ENCODE measurements at places on chromosomes 7 and 10. TPM values are rescaled to one million over a fixed set of nuclear protein-coding genes. Genes with fewer than 3 reads are reported as not detected.

- peaks cover 1% of the 10 kb centered on the region for H3K27me3 ChIP-seq
- DNase-seq = no peak
- H3K36me3 ChIP-seq = no peaks in the 10 kb centered on the region
- H3K4me3 ChIP-seq = no peak overlapping the region
Observed at GRCh38 chr7:20826243-20826642, 39.6 kb upstream of the SP8 start.

GRCh38 chr10:31102421-31102820 is 70.8 kb upstream of the ZNF438 start:
- H3K27me3 ChIP-seq = peaks cover 2% of the 10 kb centered on the region
- H3K4me3 ChIP-seq = no peak overlapping the region
- H3K36me3 ChIP-seq = no peaks in the 10 kb centered on the region
- peaks cover 24% of the 10 kb centered on the region for H3K4me1 ChIP-seq

TMEM229A gene
- not detected for total RNA-seq

DUSP5 gene
- 50.8 TPM for total RNA-seq

- no peak for DNase-seq
- no peaks in the 10 kb centered on the region for H3K27me3 ChIP-seq
- H3K4me1 ChIP-seq = peaks cover 20% of the 10 kb centered on the region
- no peak overlapping the region for H3K4me3 ChIP-seq
- H3K36me3 ChIP-seq = no peaks in the 10 kb centered on the region
- no peak overlapping the region for H3K27ac ChIP-seq
Observed at GRCh38 chr7:36281945-36282717, 107.5 kb upstream of the ANLN start.

- H3K4me3 ChIP-seq = no peak overlapping the region
- no peak for DNase-seq
- H3K36me3 ChIP-seq = no peaks in the 10 kb centered on the region
- no peak overlapping the region for H3K27ac ChIP-seq
- no peaks in the 10 kb centered on the region for H3K27me3 ChIP-seq
- peaks cover 4% of the 10 kb centered on the region for H3K4me1 ChIP-seq
Observed at GRCh38 chr7:47877336-47877735, 70.9 kb downstream of the PKD1L1 start.

GRCh38 chr10:96967847-96968246 is 135.7 kb downstream of the LCOR start:
- no peaks in the 10 kb centered on the region for H3K27me3 ChIP-seq
- H3K4me1 ChIP-seq = peaks cover under 1% of the 10 kb centered on the region
- no peak overlapping the region for H3K4me3 ChIP-seq
- H3K27ac ChIP-seq = no peak overlapping the region

DNA sequence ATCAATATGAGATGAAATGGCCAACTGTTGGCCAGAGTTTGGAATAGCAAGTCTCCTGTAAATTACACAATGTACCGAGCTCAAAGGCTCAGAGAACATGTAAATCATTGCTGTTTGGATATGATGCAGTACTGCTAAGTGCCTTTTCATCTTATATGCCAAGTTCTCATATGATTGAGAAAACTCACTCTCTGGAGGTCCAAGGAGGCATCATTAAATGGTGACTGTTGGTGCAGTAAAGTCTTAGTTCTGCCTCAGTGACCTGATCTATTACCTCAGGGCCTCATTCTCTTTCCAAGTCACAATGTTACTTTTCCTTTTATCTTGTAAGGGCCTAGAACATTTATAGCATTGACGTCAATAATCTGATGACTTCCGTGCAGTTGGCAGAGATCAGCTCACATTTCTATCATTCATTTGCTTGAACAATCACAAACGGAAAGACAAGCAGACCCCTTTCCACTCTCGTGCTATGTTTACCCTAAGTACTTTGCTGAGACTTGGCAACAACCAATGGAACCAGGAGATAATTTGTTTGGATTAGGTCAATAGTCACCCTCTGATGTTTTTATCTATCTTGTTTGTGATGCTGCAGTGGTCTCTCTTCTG is 32.6 kb upstream of the PDK4 start:
- H3K36me3 ChIP-seq = no peaks in the 10 kb centered on the region
- H3K27me3 ChIP-seq = peaks cover 2% of the 10 kb centered on the region
- no peak overlapping the region for H3K4me3 ChIP-seq
- DNase-seq = no peak
- no peak overlapping the region for H3K27ac ChIP-seq

SPDYE2B gene
- not detected for total RNA-seq

- H3K4me1 ChIP-seq = no peaks in the 10 kb centered on the region
- H3K27ac ChIP-seq = no peak overlapping the region
- DNase-seq = no peak
- no peaks in the 10 kb centered on the region for H3K36me3 ChIP-seq
- peaks cover 8% of the 10 kb centered on the region for H3K27me3 ChIP-seq
- no peak overlapping the region for H3K4me3 ChIP-seq
Observed at GRCh38 chr10:96360766-96361165, 2.0 kb upstream of the OPALIN start.

ACBD5 gene
- total RNA-seq = 17.0 TPM

CDHR1 gene
- 2.4 TPM for total RNA-seq

DNA sequence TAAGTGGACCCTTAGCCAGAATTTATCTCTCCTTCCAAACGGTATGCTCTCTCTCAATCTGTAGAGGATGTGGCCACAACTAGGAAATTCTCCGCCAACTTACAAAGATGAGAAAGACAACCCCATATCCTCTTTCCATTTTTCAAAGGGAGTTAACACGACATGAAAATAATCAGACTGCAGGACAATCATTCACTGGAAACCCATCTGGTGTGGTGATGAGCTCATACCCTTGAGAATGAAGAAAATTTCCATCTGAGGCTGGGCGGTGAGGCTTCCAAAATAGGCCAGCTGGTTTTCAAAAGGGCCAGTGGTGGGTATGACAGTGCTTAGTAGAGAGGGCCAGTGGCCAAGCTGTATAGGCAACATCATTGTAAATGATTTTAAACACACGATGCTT is 369.6 kb downstream of the FRMD4A start:
- no peak for DNase-seq
- H3K27ac ChIP-seq = no peak overlapping the region
- H3K4me1 ChIP-seq = peaks cover 11% of the 10 kb centered on the region
- H3K36me3 ChIP-seq = no peaks in the 10 kb centered on the region
- H3K27me3 ChIP-seq = peaks cover 3% of the 10 kb centered on the region

DNA sequence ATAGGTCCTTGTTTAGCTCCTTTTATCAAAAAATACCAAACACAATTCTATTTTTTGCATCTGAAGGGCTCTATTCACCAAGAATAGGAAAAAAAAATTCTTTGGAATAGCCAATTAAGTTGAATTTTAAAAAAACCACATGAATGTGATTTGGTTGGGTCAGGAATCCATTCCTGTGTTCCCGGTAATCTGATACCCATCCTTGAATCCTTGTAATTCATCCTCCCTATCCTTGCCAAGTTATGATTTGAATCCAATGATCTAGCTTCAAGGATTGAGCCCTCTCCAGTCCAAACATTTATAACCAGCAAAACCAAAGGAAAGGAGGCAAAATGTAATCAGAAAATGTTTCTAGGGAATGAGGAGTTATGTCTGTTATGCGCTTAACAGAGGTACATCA is 86.6 kb downstream of the CFAP58 start:
- H3K36me3 ChIP-seq = no peaks in the 10 kb centered on the region
- H3K27me3 ChIP-seq = no peaks in the 10 kb centered on the region
- no peaks in the 10 kb centered on the region for H3K4me1 ChIP-seq

GRCh38 chr10:74898201-74898976 is 72.0 kb downstream of the KAT6B start:
- H3K27ac ChIP-seq = peak overlapping the region; percentile 80
- H3K27me3 ChIP-seq = no peaks in the 10 kb centered on the region
- H3K4me3 ChIP-seq = peak overlapping the region; percentile 28
- peaks cover 7% of the 10 kb centered on the region for H3K36me3 ChIP-seq
- H3K4me1 ChIP-seq = peaks cover 53% of the 10 kb centered on the region

ASZ1 gene
- total RNA-seq = not detected

- DNase-seq = no peak
- peaks cover 3% of the 10 kb centered on the region for H3K27me3 ChIP-seq
- H3K27ac ChIP-seq = no peak overlapping the region
- H3K4me3 ChIP-seq = no peak overlapping the region
- no peaks in the 10 kb centered on the region for H3K36me3 ChIP-seq
Observed at GRCh38 chr7:116578526-116578925, 53.7 kb downstream of the CAV1 start.

SDHAF3 gene
- 43.0 TPM for total RNA-seq

DRGX gene
- total RNA-seq = not detected

ASB4 gene
- total RNA-seq = not detected

DNA sequence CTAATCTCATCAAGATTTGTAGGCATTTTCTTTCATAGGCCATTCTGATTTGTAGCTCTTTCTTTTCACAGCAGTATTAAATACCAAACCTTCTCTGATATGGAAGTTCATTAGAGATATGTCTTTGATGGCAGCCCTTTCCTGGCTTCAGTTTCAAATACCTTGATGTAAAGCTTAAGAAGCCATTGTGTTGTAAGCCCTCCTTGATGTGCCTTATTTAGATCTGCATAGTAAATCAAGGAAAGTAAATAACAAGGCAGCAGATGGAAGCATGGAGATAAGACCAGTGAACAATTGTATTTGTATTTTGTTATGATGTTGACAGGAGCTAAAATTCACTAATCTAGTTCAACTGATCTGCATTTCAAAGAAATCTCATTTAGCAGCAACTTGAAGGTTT is 234.9 kb upstream of the PPP1R3A start:
- no peak overlapping the region for H3K27ac ChIP-seq
- H3K4me1 ChIP-seq = no peaks in the 10 kb centered on the region
- no peaks in the 10 kb centered on the region for H3K36me3 ChIP-seq
- no peak for DNase-seq
- no peak overlapping the region for H3K4me3 ChIP-seq

THSD7A gene
- not detected for total RNA-seq

TMEM72 gene
- not detected for total RNA-seq

GRCh38 chr7:144513334-144513733 is 109.8 kb upstream of the NOBOX start:
- H3K27me3 ChIP-seq = no peaks in the 10 kb centered on the region
- H3K36me3 ChIP-seq = peaks cover 2% of the 10 kb centered on the region

SGCE gene
- total RNA-seq = not detected

DNA sequence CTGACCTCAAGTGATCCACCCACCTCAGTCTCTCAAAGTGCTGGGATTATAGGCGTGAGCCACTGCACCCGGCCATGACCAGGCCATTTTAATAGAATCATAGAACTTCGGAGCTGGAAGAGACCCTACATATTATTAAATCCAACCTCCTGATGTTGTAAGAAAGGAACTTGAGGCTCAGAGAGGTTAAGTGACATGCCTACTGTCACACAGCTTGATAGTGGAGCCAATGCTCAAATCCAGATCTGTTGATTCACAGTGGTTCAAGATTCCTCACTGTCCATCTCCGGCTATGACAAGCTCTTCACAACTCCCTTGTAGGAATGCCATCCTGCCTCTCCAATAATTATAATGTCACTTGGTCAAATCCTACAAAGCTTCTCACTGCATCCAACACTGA is 65.3 kb downstream of the MYOF start:
- H3K36me3 ChIP-seq = peaks cover 4% of the 10 kb centered on the region
- H3K27me3 ChIP-seq = no peaks in the 10 kb centered on the region
- no peak overlapping the region for H3K4me3 ChIP-seq
- H3K4me1 ChIP-seq = peaks cover 30% of the 10 kb centered on the region
- no peak for DNase-seq

DNA sequence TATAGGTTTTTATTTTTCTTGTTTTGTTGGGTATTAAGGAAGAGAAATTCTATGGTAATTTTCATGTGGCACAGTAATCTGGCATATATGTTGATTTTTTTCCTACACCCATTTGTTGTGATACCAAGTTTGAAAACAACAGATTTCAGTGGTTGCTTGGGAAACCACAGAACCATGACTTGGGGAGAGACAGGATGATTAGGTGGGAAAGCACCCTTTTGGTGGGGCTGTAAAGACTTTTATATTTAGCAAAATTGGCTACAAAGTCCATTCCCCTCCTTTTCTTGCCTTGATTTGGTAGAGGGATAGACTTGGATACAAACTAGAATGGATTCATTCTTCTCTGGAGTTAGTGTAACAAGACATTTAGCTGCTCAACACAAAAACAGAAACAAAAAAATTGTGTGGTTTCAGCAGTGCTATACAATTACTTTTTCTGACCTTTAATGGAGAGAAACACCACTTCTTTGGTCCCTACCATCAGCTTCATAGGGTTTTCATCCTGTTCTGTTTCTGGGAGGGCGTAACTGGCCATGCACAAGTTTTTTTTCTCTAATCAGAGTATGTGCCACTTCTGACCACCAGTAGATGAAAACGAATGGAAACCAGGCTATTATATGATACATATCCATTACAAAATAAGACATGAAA is 52.7 kb downstream of the FIGNL1 start:
- H3K27ac ChIP-seq = peak overlapping the region; percentile 88
- H3K36me3 ChIP-seq = peaks cover 86% of the 10 kb centered on the region
- no peak overlapping the region for H3K4me3 ChIP-seq
- H3K27me3 ChIP-seq = no peaks in the 10 kb centered on the region

SPDYE6 gene
- not detected for total RNA-seq

- peak; percentile 5 for DNase-seq
- no peaks in the 10 kb centered on the region for H3K36me3 ChIP-seq
- H3K27me3 ChIP-seq = peaks cover 10% of the 10 kb centered on the region
- no peaks in the 10 kb centered on the region for H3K4me1 ChIP-seq
Observed at GRCh38 chr10:51010977-51011376, 63.3 kb upstream of the PRKG1 start.

SPDYE1 gene
- total RNA-seq = not detected

DNA sequence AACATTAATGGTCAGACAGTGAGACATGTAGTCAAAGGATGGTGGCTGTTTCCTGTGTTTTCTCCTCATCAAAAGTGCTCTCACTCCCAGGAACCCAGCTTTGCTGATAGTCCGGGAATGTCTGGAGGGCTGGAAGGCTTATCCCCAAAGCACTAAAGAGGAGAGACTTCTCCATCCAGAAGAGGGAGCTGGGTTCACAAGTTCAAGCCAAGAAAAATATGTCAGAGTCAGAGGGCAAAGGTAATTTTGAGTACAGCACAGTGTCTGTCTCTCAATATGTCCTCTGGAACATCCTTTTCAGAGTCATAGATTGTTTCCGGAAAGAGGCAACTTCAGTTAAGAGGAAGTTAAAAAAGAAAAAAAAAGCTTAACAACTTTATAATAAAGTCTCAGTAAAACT is 281.5 kb upstream of the PHYHIPL start:
- peaks cover 2% of the 10 kb centered on the region for H3K27me3 ChIP-seq
- DNase-seq = no peak
- no peaks in the 10 kb centered on the region for H3K36me3 ChIP-seq
- no peak overlapping the region for H3K4me3 ChIP-seq
- H3K27ac ChIP-seq = no peak overlapping the region
- H3K4me1 ChIP-seq = no peaks in the 10 kb centered on the region

- DNase-seq = no peak
- H3K4me3 ChIP-seq = no peak overlapping the region
- no peak overlapping the region for H3K27ac ChIP-seq
Observed at GRCh38 chr7:145884716-145885514, 231.7 kb upstream of the CNTNAP2 start.

SLC12A9 gene
- total RNA-seq = 10.2 TPM

DNA sequence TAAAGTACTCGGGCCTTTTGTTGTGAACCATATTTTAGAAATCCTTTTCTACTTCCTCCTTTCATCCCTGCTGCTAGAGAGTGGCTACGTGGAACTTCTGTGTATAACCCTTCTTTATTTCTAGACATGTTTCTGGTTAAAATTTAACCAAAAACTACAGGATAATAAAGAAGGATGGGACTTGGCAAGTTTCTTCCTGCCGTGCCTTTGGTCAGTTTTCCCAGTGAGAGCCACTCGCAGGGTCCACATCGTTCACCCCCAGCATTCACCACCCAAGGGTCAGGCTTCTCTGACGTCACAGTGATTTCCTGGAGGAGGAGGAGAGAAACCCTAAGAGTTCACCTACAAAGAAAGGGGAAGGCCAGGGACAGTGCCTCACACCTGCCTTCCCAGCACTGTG is 45.4 kb downstream of the NKX6-2 start:
- H3K4me3 ChIP-seq = no peak overlapping the region
- H3K36me3 ChIP-seq = no peaks in the 10 kb centered on the region
- no peaks in the 10 kb centered on the region for H3K4me1 ChIP-seq
- H3K27me3 ChIP-seq = no peaks in the 10 kb centered on the region

OR2A7 gene
- 2.0 TPM for total RNA-seq

SPOCK2 gene
- 135 TPM for total RNA-seq

Measured in activated CD8-positive, alpha-beta T cell treated with anti-CD3 and anti-CD28 coated beads for 36 hours (primary cell).